ENCODE measurements at places on chromosomes 16 and 17. TPM values are rescaled to one million over a fixed set of nuclear protein-coding genes. Genes with fewer than 3 reads are reported as not detected.

DNA sequence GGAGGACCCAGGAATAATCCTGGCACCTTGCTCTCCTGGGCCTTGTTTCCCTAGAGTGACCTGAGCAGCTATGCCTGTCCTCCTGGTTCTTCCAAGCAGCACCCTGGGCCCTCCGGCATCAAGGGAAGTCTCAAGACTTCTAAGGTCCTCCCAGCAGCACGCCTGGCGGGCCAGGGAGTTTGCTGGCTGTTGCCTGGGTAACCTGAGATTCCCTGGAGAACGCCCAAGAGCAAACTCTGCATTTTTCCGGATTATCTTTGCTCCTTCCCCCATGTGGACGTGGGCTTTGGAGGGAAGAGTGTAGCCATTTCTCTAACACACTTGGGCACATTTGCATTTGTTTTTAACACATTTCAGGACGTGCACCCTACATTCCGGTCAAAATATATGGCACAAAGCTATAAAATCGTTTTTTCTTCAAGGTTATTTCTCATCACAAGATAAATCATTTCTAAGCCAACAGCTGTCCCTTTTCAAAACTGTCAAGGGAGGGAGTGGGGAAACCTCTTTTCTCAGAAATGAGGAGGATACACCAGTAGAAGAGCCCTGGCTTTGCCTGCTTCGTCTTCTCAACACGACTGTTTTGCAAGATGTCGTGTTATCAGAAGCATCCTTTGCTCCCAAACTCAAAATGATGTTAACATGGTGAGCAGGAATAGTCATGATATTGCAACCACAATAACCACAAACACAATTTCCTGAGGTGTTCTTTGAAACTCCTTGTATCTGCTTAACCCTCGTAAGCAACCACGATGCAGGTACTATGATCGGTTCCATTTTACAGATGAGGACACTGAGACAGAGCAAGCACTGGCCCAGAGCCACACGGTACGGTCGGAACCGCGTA lies 116.5 kb downstream of the ADCY9 start:
- peaks cover 19% of the 10 kb centered on the region for H3K4me1 ChIP-seq
- no peaks in the 10 kb centered on the region for H3K36me3 ChIP-seq
- H3K4me3 ChIP-seq: no peak overlapping the region
- H3K27me3 ChIP-seq: no peaks in the 10 kb centered on the region

- H3K4me1 ChIP-seq: peaks cover 4% of the 10 kb centered on the region
- no peaks in the 10 kb centered on the region for H3K27me3 ChIP-seq
- no peak for DNase-seq
- no peak overlapping the region for H3K4me3 ChIP-seq
- H3K27ac ChIP-seq: no peak overlapping the region
Measured at GRCh38 chr17:77146246-77146632, 5.5 kb downstream of the SEC14L1 start.

DNA sequence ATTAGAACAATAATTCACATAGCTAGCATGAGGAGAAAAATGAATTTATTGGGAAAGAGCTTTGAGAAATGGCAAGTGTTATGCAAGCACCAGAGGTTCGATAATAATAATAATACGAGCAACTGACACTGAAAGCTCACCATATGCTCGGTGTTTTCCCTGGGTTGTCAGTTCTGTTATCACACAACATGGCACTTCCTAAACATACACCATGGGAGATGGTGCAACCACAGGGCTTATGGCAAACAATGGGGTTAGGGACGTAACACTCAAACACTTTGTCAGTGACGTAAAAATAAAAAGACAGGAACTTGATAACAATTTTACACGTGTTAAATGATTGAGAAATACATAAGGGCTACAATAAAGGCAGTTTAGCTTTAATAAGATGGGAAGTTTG lies 23.7 kb downstream of the OR1D5 start:
- H3K27me3 ChIP-seq: no peaks in the 10 kb centered on the region
- DNase-seq: peak; percentile 61
- H3K36me3 ChIP-seq: no peaks in the 10 kb centered on the region

DNA sequence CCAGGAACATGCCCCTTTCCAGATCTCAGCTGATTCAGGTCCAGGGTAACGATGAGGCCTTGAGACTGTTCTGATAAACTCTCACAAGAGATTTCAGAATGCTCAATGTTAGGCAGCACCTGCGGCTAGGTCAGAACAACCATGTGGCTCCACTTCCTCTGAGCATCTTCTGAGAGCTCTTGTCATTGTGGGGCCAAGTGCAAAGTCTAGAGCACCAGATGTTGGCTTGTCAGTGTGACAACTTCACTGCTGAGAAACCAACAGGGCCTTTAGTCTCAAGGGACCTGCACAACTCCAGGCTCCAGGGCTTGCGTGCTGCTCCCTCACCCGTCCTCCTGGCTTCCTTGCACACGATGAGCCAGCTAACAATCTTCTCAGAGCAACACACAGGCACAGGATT lies 29.0 kb downstream of the FCSK start:
- no peak overlapping the region for H3K27ac ChIP-seq
- peaks cover 24% of the 10 kb centered on the region for H3K36me3 ChIP-seq
- no peak for DNase-seq
- H3K27me3 ChIP-seq: no peaks in the 10 kb centered on the region
- no peak overlapping the region for H3K4me3 ChIP-seq

GRCh38 chr17:33436321-33436720 lies 143.2 kb upstream of the ASIC2 start:
- no peak overlapping the region for H3K27ac ChIP-seq
- no peaks in the 10 kb centered on the region for H3K27me3 ChIP-seq
- no peaks in the 10 kb centered on the region for H3K4me1 ChIP-seq
- H3K4me3 ChIP-seq: no peak overlapping the region
- H3K36me3 ChIP-seq: no peaks in the 10 kb centered on the region

DNA sequence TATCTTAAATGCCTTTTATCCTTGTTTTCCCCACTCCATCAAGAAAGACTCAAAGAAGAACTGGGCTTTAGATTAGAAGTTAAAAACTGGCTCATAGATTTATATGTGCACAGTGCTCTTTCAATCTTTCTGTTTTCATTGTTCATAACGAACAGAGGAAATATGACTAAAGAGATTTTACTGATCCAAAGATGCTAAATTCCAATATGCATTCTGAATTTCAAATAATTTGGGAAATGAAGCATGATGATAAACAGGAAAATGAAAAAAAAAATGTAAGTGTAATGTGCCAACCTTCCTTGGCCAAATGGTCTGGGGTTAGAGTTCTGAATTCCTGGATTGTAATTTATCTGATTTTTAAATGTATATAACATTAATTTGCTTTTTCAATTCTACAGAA lies 25.0 kb upstream of the SMIM36 start:
- no peaks in the 10 kb centered on the region for H3K27me3 ChIP-seq
- no peak overlapping the region for H3K27ac ChIP-seq
- DNase-seq: no peak
- H3K36me3 ChIP-seq: no peaks in the 10 kb centered on the region
- H3K4me3 ChIP-seq: no peak overlapping the region

GRCh38 chr16:22081050-22081449 lies 11.3 kb upstream of the VWA3A start:
- no peaks in the 10 kb centered on the region for H3K4me1 ChIP-seq
- no peak for DNase-seq
- H3K4me3 ChIP-seq: no peak overlapping the region
- no peak overlapping the region for H3K27ac ChIP-seq

GRCh38 chr17:82175201-82175600 lies 37.4 kb downstream of the CCDC57 start:
- peaks cover 3% of the 10 kb centered on the region for H3K36me3 ChIP-seq
- no peak for DNase-seq
- H3K27ac ChIP-seq: no peak overlapping the region
- H3K27me3 ChIP-seq: no peaks in the 10 kb centered on the region
- no peaks in the 10 kb centered on the region for H3K4me1 ChIP-seq
- no peak overlapping the region for H3K4me3 ChIP-seq

DNA sequence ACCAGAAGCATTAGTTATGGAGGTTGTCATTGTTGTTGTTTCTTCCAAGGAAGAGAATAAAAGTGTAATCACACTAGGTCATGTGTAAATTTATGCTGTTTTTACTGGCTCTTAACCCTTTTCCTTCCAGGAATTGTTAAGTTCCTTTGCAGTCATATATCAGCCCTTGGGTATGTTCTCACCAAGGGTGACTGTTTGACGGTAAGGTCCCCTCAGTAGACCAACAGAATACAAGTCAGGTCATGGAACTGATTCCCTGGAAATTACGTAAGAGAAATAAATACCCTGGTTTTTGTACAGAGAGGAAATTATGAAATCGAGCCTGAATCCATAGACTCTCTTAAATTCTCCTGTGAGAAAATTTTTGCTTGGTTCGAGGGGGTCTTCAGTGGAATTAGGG lies 11.2 kb upstream of the KCNJ2 start:
- no peak overlapping the region for H3K27ac ChIP-seq
- no peaks in the 10 kb centered on the region for H3K36me3 ChIP-seq
- no peak overlapping the region for H3K4me3 ChIP-seq
- H3K4me1 ChIP-seq: no peaks in the 10 kb centered on the region

DNA sequence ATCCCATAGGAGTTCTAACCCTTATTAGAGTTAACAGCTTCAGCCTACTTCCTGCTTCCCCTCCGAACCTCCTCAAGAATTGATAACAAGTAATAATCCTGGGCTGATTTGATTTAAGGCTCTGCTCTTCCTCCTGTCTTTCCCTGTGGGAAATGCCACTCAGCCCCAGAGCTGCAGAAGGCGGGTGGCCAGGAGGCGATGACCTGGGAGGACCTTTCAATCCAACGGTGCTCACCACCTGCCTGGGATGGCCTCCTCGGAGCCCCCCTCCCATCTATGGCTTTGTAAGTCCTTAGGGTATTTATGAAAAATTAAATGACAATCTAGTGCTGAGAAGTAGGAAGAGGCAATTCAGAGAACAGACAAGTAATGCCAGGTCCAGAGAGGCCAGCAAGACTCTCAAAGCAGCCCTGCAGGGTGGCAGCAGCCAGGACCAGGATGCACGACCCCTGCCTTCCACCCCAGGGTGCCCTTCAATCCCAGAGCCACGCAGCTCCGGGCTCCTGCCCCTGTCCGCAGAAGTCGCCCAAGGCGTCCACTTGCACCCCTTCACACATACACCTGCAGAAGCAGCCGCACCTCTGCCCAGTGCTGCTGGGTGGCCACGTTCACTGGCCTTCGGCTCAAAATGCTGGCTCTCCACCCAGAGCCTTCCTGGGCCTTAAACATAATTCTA lies 34.3 kb downstream of the ABR start:
- H3K4me1 ChIP-seq: no peaks in the 10 kb centered on the region
- no peak overlapping the region for H3K4me3 ChIP-seq
- H3K27ac ChIP-seq: no peak overlapping the region
- no peaks in the 10 kb centered on the region for H3K27me3 ChIP-seq

DNA sequence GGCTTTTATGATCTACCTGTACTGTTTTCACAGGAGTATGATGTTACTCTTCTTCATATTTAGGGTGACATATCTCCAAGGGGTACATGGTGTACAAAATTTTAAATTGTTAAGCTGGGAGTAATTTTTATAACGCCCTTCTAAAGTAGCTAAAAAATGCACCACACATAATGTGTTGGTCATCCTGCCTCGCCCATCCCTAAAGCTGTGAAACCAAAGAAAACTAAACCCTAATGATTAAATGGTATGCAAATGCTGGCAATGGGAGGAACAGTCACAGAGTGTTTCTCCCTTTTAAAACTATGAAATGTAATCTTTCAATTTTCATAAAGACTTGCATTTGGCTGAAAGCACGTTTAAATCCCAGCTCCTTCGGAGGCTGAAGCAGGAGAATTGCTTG lies 2.0 kb upstream of the KRT24 start:
- H3K27me3 ChIP-seq: peaks cover 2% of the 10 kb centered on the region
- H3K4me3 ChIP-seq: no peak overlapping the region
- H3K4me1 ChIP-seq: no peaks in the 10 kb centered on the region
- no peak overlapping the region for H3K27ac ChIP-seq

DNA sequence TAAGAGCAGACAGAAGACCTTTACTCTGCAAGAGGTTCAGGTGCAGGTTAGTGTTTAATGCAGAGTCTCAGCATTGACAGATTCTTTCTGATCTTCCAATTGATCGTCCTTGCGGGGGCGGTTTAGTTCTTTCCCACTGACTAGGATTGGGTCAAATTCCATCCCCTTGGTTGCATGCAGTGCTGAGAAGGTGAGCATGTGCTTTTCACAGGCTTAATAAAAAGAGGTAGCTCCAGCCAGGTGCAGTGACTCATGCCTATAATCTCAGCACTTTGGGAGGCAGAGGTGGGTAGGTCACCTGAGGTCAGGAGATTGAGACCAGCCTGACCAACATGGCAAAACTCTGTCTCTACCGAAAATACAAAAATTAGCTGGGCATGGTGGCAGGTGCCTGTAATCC lies 7.5 kb upstream of the ITGAD start:
- no peak overlapping the region for H3K27ac ChIP-seq
- H3K4me1 ChIP-seq: no peaks in the 10 kb centered on the region
- no peaks in the 10 kb centered on the region for H3K27me3 ChIP-seq
- DNase-seq: no peak
- no peak overlapping the region for H3K4me3 ChIP-seq
- H3K36me3 ChIP-seq: no peaks in the 10 kb centered on the region

DNA sequence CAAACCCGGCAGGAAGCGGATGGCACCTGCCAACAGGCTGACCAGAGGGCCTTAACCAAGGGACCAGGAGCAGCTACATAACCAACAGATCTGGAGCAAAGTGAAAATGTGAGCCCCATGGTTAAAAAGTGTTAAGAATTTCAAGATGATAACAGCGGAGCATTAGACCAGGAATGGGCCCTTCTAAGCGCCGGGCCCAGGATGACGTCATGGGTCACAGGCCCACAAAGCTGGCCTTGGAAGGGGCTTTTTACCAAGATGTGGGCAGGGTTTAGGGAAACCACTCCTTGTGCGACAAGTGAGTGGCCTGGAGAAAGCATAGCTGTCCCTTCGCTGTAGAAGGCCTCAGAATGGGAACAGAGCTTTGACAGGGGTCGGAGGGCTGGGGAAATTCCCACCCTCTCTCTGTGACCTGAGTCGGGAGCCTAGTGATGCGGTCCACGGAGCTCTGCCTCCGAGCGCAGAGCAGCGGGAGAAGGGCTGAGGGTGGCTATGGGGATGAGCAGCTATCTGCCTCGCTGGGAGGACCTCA lies 84.4 kb upstream of the RPL38 start:
- no peak for DNase-seq
- H3K4me1 ChIP-seq: no peaks in the 10 kb centered on the region
- H3K4me3 ChIP-seq: no peak overlapping the region

GRCh38 chr17:19728084-19728495 lies 11.7 kb upstream of the SLC47A2 start:
- H3K36me3 ChIP-seq: no peaks in the 10 kb centered on the region
- no peak overlapping the region for H3K4me3 ChIP-seq
- peak; percentile 72 for DNase-seq
- H3K27ac ChIP-seq: peak overlapping the region; percentile 17
- peaks cover 9% of the 10 kb centered on the region for H3K4me1 ChIP-seq
- H3K27me3 ChIP-seq: no peaks in the 10 kb centered on the region

Gene UBTF
- 42.1 TPM for total RNA-seq

Gene KLHL11
- 28.2 TPM for total RNA-seq

Gene KRTAP4-6
- total RNA-seq: not detected

Gene CCDC200
- not detected for total RNA-seq

Gene CETP
- total RNA-seq: not detected

Gene KRT39
- 0.33 TPM for total RNA-seq

Gene CCL4
- total RNA-seq: not detected

Gene ZG16
- not detected for total RNA-seq

Gene PLCG2
- 0.77 TPM for total RNA-seq
